ENCODE measurements at places on chromosomes 3 and 15.

GRCh38 chr3:66991459-66991858 is 6.6 kb upstream of the KBTBD8 start:
- DNase-seq, result peak; percentile 94

- no peak for DNase-seq
Observed at GRCh38 chr15:37032091-37032775, 68.1 kb downstream of the MEIS2 start.

DNA sequence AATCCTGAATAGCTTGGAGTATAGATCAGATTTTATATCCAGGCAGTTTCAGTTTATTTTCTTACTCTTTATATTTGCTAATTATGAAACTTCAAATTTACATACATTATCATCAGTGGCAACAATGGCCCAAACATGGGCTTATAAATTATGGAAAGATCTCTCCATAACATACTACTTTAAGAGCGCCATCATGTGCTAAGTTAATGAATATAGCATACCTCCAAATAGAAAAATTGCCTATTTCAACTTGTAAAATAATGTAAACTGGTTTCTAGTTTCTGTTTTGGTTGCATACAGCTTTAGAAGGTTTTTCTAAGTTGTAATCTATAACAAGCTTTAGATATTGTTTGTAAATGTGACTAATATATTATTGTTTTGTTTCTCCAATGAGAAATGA is 531.3 kb upstream of the UBE2E2 start:
- peak; percentile 1 for DNase-seq

- DNase-seq, result peak; percentile 79
Observed at GRCh38 chr3:71601811-71602210, 18.3 kb upstream of the FOXP1 start.

DNA sequence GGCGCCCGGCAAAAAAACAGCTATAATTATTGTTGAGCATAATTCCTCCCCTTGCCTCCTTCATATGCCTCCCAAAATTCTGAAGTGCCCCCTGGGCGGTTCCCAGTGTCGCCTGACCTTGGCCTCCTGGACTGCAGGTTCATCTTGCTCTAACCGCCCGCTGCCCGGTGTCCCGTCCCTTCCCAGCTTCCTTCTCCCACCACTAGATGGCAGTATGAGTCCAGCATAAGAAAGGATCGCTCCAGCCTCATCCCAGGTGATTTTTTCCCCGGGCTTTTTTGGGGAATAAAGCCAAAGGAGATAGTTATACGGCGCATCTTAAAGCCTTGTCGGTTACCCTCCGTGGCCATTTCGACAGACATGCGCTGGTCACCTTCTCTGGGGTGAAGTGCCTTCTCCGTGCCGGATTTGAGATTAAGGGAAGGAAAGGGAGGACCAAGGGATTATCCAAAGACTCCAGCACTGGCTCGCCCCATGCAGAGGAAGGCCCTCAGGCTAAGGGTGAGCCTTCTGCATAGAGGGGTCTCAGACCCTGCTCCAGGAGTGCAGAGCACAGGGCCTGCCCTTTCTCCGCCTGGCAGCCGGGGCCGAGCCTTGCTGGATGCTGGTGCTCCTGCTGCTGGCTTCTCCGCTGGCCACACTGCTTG is 45.8 kb upstream of the TRA2B start:
- DNase-seq, result peak; percentile 78
